ENCODE measurements at places on chromosomes 5 and 9.

DNA sequence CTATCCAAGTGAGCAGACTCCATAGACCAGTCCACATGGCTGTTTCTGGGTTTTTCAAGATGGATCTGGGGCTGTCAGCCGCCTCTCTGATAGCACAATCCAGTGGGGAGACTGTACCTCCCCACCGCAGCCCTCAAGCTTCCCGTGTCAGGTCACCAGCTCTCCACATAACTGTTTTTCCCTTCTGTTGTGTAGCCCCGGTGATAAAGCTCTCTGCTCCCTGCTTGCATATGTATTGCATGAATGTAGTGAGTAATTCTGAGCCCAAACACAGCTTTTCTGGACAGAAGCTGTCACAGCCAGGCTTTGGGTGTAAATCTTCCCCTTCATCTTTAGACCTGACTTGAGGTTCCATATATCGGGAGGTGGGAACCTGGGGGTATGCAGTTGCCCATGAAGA is 23.1 kb upstream of the CFAP157 start:
- DNase-seq: no peak

- DNase-seq: no peak
Observed at GRCh38 chr9:128169492-128169891, 9.4 kb downstream of the BBLN start.

DNA sequence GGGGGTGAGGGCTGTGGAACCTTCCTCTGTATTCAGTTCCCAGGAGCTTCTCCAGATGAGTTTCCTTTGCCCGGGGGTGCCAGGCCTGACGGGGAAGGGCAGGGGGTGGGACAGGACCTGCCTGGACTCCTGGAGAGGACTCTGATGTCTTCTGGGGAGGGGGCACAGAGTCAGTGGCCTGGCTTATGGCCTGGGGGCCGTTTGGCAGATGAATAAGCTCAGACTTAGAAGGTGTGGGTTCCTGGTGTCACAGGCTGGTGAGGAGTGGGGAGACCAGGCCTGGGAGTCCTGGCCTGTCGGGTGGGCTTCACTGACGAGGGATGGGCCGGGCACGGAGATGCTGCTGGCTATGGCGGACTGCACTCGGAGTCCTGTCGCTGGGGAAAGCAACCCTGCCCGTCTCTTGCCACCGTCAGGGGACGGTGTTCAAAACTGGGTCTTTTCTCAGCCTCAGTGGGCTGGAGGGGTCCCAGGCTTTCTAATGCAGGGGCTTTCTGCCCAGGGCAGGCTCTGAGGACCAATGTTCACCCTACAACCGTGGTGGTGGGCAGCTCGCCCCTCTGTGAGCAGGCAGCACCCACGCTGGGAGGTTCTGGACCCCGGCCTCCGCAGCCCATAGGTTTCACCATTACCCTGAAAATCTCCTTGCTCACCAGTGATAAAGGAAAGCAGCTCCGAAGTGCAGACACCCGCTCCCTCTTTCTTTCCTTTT is 16.2 kb downstream of the COL5A1 start:
- no peak for DNase-seq

DNA sequence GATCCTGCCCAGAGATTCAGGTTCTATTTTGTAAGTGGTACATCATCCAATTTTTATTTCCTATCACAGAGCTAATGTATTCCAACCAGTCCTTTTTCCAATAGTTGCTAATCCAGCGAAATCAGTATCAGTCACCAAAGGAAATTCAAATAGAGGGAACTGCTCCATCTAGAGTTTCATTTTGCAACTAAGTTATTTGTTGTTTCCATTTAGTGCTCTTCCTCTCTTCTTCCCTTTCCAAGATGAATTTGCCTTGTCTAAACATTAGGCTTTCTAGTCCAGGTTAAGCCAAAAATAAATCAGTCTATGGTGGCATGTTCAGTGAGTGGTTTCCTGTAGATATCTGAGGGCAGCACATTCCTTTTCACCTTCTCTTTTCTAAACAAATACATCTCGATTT is 79.8 kb upstream of the SPATA31D4 start:
- no peak for DNase-seq

- DNase-seq: no peak
Observed at GRCh38 chr9:130088051-130088450, 34.3 kb downstream of the GPR107 start.

DNA sequence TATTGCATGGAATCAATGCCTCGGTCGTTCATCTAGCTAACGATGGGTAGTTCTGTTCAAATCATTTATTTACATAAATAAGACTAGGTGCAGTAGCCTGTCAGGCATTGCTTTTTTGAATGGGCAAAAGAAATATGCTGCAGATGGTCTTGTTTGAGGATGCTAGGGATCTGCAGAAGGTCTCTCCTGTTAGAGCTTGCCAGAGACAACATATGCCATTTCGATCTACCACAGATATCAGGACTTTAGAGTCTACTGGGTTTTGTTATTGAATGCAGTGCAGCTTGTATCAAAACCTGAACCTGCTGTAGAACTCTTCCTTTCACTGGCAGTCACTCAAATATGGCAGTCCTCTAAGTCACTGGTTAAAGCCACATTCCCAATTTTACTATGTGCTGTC is 381.1 kb upstream of the CDH10 start:
- no peak for DNase-seq

DNA sequence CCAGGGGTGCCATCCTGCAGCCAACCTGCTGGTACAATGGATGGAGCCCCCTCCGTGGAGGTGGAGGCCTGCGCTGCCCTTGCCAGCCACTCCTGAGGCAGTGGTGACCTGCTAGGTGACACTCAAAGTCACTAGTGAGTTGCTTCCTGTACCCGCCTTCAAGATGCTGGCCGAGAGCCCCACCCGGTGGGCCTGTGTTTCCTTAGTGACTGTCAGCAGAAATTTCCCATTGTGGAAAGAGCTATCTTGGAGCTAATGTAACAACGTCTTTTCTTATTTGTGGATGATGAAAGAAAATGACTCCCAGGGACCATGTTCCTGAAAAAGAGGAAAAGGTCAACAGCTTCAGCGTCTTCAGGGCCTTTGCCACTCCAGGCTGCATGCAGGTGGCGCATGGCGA is 117.0 kb upstream of the BOD1 start:
- DNase-seq: no peak

GRCh38 chr5:153099328-153099727 is 391.1 kb upstream of the GRIA1 start:
- DNase-seq: no peak

- no peak for DNase-seq
Observed at GRCh38 chr5:65078331-65078730, 309.6 kb downstream of the CWC27 start.

DNA sequence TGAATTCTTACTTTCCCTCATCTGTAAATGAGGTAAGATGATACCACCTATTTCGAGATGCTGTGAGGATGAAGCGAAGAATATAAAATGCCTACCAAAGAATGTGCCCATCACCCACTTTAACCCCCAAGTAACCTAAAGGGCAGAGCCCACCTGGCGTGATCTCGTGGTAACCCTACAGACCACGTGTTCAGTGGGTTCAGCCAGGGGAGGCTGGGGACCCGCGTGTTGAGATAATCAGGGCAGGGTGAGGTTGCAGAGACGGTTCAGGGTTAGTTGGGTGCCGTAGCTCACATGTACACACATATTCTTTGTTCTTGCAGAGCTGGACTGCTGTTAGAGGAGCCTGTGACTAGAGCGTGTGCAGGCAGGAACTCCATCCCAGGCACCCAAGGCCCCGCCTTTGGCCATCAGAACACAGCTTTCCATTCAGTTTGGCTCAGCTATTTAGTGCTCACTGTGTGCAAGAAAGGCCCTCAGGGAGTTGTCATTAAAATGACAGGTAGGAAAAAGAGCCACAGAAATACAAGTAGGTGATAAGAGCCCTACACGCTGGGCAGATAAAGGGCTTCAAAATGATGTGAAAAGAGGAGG is 56.5 kb upstream of the HAND1 start:
- no peak for DNase-seq

DNA sequence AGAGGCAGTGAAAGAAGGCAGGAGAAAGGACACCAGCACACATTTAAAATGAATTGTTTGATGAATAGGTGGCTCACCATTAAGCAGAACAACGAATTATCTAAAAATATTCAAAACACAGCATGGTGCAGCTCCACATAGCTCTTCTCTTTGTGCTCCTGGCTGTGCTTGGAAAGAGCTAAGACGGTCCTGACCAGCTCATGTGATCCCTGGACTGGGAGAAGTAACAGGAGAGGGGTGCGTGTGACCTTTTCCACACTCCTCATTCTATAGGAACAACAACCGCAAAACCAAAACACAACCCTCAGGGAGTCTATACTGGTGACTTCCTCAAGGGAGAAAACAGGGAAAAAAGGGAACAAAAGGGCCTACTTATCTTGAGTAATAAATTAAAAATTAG is 140.5 kb downstream of the DIRAS2 start:
- DNase-seq: no peak

GRCh38 chr9:88313364-88314220 is 74.7 kb upstream of the SPIN1 start:
- DNase-seq: no peak

GRCh38 chr9:13919401-13919800 is 394.5 kb downstream of the NFIB start:
- no peak for DNase-seq

GRCh38 chr9:12351293-12352044 is 341.7 kb upstream of the TYRP1 start:
- no peak for DNase-seq

- DNase-seq: no peak
Observed at GRCh38 chr5:80884086-80884813, 75.9 kb upstream of the RASGRF2 start.

GRCh38 chr9:92206488-92206887 is 87.0 kb downstream of the IARS1 start:
- DNase-seq: no peak

DNA sequence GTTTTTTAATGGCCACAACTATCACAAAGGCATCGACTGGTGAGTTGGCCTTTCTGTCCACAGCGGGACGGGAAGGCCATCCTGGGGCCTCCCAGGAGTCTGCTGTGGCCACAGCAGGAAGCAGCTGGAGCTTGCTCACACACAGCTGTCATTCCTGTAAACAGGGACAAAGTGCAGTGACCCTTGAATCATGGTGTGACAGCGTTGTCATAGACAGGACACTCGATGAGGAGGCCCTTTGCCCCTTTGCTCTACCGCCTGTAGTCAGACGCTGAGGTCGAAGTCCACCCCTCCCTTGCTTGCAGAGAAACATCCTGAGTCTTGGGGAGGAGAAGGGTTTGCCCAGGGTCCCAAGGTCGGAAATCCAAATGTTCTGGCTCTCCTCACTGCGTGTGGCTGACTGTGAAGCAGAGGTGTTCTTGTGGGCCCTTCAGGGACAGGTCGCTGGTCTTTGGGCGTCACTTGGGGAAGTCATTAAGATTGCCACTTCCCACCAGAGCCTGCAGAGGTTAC is 35.1 kb downstream of the NDST1 start:
- no peak for DNase-seq

DNA sequence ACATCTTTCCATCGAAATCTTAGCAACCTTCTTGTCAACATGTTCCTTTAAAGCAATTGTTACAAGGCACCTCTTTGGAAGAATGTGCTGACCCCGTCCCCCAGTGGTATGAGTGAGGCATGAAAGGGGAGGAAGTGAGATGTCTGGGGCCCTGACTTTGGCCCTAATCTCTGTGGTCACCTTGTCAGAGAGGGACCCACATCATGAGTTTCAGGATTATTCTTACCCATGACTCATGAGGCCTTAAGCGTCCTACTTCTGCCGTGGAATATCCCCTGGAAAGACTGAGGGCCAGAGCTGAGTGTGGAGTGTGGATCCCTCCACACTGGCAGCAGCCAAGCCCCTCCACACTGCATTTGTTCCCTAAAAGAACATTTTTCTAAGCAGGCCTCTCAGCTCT is 81.2 kb downstream of the FSTL4 start:
- no peak for DNase-seq

- no peak for DNase-seq
Observed at GRCh38 chr9:124654431-124654830, 116.7 kb downstream of the NR6A1 start.

DNA sequence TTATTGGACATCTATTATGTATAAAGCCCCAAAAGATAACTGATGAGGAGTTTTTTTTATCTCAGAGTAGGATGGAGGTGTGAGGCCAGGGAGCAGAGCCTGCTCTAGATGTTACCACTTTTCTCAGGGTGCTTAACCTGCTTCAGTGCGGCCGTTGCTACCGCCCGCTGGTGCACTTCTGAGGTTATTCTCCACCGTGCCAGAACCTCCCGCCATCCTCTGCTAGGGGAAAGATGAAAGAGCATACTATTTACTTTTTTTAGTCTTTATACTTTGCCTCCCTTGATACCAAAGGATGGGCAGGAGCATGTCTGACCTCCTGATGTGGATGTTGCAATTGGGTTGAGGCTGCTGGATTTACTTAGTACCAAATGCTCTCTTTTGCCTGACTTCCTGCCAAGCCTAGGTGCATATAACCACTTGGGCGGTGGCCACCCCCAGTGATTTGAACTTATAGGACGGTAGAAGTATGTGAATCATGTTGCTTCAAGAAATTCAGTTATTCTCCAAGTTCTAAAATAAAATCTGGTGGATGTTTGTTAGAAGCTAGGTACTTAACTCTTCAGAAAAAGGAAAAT is 71.1 kb upstream of the HSPB3 start:
- DNase-seq: no peak

GRCh38 chr9:114497236-114497635 is 8.0 kb downstream of the WHRN start:
- DNase-seq: no peak

DNA sequence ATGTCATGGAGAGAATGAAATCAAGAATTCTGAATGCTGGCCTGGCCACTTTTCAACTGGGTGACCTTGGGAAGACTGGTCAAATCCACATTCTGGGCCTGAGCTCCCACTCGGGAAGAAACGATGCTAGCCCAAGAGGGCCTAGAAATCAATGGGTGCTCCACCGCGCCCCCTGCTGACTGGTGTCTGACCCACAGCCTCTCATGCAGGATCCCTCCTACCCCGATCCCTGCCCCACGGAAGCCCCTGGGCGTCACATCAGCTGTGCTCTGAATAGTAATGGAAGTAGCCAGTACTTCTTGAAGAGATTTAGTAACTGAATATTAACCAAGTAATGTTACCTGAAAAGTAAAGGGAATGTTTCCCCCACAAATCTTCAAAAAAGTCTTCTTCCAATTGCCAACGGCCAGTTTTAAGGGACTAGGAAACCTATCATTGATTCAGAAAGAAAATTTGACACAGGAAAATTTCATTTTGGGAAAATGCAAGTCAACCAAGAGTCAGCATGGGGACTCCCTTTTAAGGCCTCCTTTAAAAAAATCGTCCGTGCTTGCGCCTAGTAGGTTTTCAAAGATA is 43.9 kb downstream of the CRB2 start:
- no peak for DNase-seq

DNA sequence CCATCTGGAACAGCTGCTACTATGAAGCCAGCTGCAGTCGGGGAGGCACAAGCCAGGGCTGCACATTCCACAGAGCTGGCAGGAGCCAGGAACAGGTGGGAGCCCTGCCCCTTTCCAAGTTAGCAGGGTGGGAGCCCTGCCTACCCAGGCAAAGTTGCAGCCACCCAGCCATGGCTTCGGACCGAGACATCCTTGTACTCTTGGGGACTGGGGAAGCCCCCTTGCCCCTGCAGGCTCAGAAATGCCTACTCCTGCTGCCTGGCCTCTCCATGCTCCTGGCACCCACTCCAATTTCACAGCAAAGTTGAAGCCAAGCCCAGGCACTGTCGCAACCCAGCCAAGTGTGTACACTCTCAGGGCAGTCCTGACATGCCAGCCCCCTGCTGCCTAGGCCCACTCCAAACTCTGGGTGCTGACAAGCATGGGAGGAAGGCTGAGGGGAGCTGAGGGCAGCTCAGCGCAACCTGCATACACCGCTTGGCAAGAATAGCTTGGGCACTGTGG is 165.1 kb downstream of the RNF180 start:
- DNase-seq: no peak
